SJSA1 (cell line): ENCODE measurements at places on chromosomes 12 and 14. TPM values are rescaled to one million over a fixed set of nuclear protein-coding genes. Genes with fewer than 3 reads are reported as not detected.

Gene SLC6A12
- total RNA-seq = not detected in 2 replicates

GRCh38 chr12:101235686-101236085 lies 25.6 kb upstream of the SLC5A8 start:
- no peak for DNase-seq

DNA sequence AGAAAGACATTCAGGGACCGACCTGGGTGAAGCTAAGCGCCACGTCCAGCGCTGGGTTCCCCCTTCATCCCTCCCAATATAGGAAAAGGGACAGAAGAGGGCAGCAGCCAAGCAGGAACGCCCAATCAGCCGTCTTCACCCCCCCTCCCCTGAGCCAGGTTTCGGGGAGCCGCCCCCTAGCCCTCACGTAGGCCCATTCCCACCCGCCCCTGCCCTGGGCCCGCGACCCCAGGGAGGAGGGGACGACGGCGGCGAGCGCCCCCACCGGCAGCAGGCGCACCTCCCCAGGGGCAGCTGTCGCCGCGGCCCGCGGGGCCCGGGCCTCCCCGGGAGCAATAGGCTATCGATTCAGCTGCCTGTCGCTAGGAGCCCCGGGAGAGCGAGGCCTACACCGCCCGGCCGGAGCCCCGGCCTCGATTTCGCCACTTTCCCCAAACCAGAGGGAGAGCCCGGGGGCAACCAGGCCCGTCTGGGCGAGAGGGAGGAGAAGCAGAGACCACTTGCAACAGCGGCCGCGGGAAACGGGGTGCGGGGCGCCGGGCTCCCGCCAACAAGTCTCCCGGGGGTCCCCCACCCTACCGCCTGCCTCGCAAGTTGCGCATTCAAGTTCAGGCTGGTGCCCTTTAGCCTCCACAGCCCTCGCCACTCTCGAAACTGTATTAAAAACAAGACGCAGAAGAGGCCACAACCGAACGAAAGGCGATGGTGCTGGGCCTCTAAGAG lies 1.3 kb downstream of the DCAF5 start:
- peak; percentile 65 for DNase-seq

Gene MYL6
- total RNA-seq = 4,832 and 5,659 TPM in 2 replicates

GRCh38 chr14:36229262-36229661 lies 52.7 kb upstream of the PTCSC3 start:
- no peak for DNase-seq

- DNase-seq = no peak
These were observed 29.6 kb downstream of the KCNK13 start for GRCh38 chr14:90091393-90091792.

GRCh38 chr14:87108726-87109125 lies 884.3 kb downstream of the GALC start:
- DNase-seq = no peak

GRCh38 chr14:25521616-25522015 lies 471.7 kb upstream of the STXBP6 start:
- no peak for DNase-seq

DNA sequence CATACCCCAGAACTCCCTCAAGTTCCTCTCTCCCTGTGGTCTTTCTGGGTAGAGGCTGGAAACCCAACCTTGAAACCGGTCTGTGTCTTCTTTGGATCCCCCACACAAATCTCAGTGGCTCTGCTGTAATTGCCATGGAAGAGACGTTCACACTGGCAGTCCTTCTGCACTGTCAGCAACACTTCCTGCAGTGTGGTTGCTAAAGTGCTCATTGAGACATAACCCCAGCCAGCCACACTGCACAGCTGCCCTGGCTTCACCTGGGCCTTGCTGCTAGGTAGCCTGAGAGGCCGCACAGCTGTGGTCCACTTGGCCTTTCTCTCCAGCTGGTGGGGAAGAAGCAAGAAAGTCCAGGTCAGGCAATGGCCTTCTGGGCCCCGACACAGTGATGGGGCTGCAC lies 2.4 kb downstream of the GZMH start:
- no peak for DNase-seq

DNA sequence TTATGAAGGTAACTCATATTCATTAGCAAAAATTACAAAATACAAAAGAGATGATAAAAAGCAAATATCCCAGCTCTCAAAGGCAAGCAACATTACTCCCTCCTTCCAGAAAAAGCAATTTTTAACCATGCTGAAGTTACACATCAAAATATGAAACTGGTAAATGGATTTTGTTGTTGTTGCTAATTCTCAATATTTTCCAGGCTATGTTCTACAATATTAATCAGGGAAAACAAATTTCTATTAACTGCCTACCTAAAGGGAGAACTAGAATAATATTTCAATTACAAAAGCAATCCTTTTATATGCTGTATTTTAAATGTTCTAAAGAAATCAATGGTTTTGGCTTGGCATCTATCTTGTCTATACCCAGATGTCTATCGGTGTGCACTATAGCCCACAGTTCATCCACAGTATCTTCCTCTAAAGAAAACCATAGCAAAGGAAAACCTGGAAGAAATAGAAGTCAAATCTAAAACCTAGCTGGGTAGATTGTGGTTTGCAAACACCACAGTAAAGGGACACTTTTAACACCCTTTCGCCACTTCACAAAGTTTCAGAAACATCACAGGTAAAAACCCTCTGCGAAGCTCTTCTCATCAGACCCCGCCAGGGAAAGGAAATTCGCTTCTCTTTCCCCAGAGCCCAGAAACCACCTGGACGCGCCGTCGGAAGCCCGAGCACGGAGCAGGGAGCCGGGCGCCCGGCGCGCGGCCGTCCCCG lies 32.0 kb downstream of the TC2N start:
- DNase-seq = no peak

Gene DEGS2
- total RNA-seq = not detected in 2 replicates

DNA sequence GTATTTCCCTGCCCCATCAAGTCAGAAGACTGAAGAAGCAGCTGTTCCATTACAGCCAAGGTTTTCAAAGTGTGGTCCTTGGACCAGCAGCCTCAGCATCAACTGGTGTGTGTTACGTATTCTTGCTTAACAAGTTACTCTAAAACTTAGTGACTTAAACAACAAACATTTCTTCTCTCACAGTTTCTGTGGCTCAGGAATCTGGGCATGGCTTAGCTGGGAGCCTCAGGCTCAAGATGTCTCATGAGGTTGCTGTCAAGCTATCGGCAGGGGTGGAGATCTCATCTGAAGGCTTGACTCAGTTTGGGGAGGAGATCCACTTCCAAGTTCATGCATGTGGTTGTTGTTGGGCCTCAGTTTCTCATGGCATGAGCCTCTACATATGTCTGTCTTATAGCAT lies 174.5 kb downstream of the KTN1 start:
- no peak for DNase-seq

Gene SLC5A8
- total RNA-seq = not detected in 2 replicates

- peak; percentile 28 for DNase-seq
These were observed 51.1 kb downstream of the BRMS1L start for GRCh38 chr14:35877276-35877675.

GRCh38 chr12:113413488-113413939 lies 8.7 kb upstream of the SDSL start:
- DNase-seq = no peak

Gene HHIPL1
- 0.42 TPM in 1 of 2 replicates, not detected in the other for total RNA-seq

DNA sequence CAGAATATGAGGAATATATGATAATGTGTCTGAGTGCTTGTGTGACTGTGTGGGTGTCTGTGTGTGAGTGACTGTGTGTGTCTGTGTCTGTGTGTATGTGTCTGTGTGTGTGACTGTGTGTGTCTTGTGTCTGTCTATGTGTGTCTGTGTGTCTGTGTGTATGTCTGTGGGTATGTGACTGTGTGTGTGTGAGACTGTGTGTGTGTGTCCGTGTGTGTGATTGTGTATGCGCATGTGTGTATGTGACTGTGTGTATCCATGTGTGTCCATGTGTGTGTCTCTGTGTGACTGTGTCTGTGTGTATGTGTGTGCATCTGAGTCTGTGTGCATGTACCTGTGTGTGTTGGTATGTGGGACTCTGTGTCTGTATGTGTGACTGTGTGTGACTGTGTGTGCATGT lies 1361.2 kb upstream of the TMEM132C start:
- no peak for DNase-seq

Gene CDKN3
- 152 and 162 TPM in 2 replicates for total RNA-seq

DNA sequence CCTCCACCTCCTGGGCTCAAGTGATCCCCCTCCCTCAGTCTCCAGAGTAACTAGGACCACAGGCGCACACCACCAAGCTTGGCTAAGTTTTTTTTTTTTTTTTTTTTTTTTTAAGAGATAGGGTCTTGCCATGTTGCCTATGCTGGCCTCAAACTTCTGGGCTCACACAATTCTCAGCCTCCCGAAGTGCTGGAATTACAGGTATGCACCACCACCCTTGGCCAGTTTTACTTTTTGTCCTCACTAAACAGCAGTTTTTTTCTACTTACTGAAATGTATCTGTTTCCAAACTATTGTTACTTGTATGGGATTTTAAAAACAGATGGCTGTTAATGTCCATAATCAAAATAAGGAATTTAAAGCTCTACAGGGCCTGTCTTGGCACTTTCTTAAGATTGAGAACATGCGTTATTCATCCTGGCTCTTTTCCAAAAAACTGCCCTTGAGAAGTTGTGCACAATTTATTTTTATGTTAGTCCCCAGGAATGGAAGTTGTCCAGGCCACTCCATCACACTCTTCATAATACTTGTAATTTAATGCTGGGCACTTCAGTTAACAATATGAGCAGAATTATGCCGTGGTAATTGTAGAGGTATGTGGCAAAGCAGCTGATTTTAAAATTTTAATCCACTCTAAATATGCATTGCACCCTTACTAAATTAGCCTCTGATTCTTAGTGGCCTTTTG lies 51.9 kb upstream of the REP15 start:
- no peak for DNase-seq

Gene ACOT6
- total RNA-seq = not detected in 2 replicates

DNA sequence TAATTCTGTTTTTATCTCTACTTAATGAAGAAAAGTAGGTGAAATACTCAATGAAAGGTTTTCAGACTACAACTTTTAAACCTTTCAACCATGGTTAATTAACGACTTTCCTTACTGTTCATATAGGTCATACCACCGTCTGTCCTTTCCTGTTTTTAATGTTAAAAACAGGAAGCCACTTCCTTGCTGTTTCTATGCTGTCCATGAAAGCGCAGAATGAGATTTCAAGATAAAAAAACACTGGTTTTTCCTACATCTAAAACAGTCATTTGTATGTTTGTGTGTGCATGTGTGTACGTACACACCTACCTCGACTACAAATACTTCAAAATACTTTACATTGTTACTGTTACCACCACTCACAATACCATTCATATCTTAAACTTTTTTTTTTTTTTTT lies 27.3 kb downstream of the SPTLC2 start:
- DNase-seq = no peak

Gene SALL2
- total RNA-seq = 0.09 and 0.21 TPM in 2 replicates

- DNase-seq = peak; percentile 77
These were observed 2.0 kb downstream of the DDIT3 start for GRCh38 chr12:57518176-57518919.

Gene BCL11B
- 2.1 and 2.6 TPM in 2 replicates for total RNA-seq

Gene GAS2L3
- total RNA-seq = 32.9 and 55.7 TPM in 2 replicates

GRCh38 chr14:104235686-104236085 lies 97.3 kb downstream of the KIF26A start:
- no peak for DNase-seq

DNA sequence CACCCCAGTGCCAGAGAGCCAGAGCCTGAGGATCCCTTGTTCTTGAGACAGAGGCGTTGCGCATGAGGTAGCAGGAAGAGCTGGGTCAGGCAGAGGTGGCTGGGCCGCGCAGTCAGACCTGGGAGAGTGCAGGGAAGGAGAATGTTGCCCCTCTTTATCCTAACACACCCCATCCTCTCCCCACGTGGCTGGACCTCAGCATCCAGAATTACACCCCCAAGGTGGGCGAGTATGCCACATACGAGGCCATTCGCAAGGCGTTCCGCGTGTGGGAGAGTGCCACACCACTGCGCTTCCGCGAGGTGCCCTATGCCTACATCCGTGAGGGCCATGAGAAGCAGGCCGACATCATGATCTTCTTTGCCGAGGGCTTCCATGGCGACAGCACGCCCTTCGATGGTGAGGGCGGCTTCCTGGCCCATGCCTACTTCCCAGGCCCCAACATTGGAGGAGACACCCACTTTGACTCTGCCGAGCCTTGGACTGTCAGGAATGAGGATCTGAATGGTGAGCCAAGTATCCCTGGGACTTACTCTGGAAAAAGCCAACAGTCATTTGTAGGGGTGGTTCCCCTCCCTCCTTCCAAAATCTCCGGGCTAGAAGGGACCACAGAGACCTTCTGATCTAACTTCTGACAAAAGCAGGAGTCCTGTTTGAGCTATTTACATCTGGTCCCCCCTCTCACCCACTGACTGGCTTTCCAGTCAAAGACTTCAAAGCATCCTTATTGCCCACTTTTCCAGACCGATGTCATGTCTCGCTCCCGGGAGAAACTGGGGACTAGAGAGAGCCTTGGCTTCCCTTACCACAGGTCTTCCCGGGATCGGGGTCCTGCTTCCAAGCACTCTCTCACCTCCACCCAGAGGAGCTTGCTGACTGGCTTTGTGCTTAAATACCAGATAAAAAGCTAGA lies 6.1 kb downstream of the MMP14 start:
- DNase-seq = no peak

Gene C12orf42
- total RNA-seq = not detected in 2 replicates

Gene TMEM179
- total RNA-seq = not detected in 2 replicates

DNA sequence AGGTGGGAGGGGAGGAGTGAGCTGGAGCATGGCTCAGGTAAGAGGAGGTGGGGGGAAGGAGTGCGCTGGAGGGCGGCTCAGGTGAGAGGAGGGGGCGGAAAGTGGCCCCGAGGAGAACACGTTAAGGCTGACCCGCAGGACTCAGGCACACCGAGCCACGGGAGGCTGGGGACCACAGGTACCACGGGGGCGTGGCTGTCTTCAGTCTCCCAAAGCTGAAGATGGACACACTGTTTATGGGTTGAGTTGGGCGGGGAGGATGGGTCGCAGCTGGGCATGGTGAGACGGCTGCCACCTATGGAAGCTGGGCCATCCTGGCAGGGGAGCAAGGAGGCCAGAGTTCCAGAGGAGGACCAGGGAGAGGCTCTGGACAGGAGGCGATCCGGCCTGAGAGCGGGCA lies 23.5 kb downstream of the UBR7 start:
- DNase-seq = no peak

DNA sequence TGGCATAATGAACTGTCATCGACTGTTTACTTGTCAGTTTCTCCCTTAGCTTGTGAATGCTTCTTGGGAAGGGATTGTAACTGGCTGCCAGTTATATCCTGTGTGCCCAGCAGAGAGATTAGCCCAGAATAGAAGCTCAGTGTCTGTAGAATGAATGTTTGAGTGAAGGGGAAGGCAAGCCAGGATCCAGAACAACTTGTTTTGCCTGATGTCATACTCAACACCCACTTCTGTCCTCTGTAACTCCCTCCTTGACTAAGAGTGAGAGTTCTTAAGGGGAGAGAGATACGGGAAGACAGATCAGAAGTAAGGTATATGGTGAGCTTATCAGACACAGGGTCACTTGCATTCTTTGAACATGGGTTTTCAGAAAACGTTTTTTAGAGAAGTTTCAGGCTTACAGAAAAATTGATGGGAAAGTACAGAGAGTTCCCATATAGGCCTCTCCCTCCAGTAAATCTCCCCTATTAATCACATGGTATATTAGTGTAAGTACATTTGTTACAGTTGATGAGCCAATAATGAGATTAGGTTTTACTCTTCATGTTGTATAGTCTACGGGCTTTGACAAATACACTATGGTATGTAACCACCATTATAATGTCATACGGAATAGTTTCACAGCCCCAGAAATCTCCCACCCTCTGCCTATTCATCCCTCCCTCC lies 5.6 kb upstream of the SPPL3 start:
- DNase-seq = no peak

GRCh38 chr12:3622822-3623690 lies 129.9 kb downstream of the CRACR2A start:
- DNase-seq = no peak

- no peak for DNase-seq
These were observed 67.1 kb upstream of the VPS33A start for GRCh38 chr12:122333142-122334087.

GRCh38 chr12:34289431-34290380 lies 267.4 kb downstream of the ALG10 start:
- no peak for DNase-seq
